EH (cell line): ENCODE measurements at places on chromosomes 4 and X.
A peak's percentile ranks its signal among the peaks of the same experiment; 100 is the strongest.

GRCh38 chr4:15545371-15545770, 75.7 kb downstream of the CC2D2A start:
- DNase-seq: no peak

DNA sequence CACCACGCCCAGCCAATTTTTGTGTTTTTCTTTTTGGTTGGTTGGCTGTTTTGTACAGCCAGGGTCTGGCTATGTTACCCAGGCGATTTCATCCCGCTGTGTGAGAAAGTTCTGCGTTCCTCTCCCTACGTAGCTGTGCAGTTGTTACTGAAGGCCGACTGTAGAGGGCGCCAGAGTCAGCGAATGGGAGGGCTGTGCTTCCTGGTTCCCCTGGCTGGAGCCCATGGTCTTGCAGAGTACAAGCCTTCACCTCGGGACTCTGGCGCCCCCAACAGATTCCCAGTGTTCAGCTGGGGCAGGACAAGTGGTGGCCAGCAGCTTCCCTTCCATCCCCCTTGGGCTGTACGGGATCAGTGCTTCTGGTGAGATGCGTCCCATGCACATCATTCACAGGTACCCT, 5.6 kb upstream of the CT45A1 start:
- peak; percentile 16 for DNase-seq

GRCh38 chr4:37422102-37422501, 177.6 kb downstream of the NWD2 start:
- no peak for DNase-seq

GRCh38 chr4:116953947-116954346, 131.4 kb downstream of the TRAM1L1 start:
- no peak for DNase-seq

GRCh38 chrX:154734061-154734781, 16.7 kb downstream of the GAB3 start:
- peak; percentile 70 for DNase-seq
